Aorta (tissue), 5 donors: ENCODE measurements at places on chromosomes 5 and 9. TPM values are rescaled to one million over a fixed set of nuclear protein-coding genes. Genes with fewer than 3 reads are reported as not detected.

Gene EGFLAM
- 14.4 TPM for total RNA-seq

Gene LPCAT1
- 38.7 TPM for total RNA-seq

Gene CER1
- 0.29 TPM for total RNA-seq

Gene TAF11L5
- not detected for total RNA-seq

Gene IL33
- 68.2 TPM for total RNA-seq

Gene PCDHGA6
- total RNA-seq: 8.8 TPM

- DNase-seq: no peak
These were observed 14.8 kb downstream of the NDST1 start for GRCh38 chr5:150522504-150523414.

DNA sequence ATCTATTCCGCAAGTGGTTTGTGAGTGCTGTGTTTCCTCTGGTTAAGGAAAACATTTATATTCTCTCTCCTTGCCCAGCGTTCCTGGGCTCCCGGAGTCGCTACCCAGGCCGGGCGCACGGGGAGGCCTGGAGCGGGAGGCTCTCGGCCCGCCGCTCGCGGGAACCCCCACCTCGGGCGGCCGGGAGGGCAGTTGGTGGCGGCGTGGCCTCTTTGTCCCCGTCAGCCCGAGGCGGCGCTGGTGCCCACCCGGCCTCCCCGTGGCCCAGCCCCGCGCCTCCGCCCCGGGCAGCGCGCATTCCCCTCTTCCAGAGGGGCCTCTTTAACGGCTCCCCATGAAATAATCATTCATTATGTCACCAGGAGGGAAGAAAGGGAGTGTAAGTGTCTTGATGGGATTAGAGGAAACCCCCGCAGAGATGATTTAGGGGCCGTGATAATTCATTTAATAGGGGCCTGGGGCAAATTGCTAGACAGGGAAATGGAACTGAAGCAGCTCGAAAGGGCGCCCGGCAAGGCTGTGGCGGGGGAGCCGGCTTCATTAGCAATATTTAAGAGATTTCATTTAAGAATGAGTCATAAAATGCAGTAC lies 181.9 kb upstream of the TBCA start:
- DNase-seq: no peak

DNA sequence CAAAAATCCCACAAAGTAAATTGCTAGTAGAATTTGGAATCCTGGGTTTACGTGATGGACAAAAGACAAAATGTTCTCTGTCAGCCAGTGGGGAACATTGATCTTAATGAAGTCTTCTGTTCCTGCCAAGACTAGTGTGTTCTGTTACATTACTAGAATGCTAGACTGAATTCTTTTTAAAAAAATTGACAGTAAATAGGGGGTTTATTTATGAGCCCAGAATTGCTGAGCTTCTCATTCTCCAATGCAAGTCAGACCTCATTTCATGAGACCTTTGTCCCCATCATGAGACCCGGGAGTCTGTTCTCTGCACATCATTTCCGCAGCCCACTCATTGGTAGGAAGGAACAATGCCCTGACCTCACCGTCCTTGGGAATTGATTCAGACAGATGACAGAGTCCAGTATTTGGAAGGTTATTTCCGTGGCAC lies 173.8 kb upstream of the OTULINL start:
- no peak for DNase-seq

DNA sequence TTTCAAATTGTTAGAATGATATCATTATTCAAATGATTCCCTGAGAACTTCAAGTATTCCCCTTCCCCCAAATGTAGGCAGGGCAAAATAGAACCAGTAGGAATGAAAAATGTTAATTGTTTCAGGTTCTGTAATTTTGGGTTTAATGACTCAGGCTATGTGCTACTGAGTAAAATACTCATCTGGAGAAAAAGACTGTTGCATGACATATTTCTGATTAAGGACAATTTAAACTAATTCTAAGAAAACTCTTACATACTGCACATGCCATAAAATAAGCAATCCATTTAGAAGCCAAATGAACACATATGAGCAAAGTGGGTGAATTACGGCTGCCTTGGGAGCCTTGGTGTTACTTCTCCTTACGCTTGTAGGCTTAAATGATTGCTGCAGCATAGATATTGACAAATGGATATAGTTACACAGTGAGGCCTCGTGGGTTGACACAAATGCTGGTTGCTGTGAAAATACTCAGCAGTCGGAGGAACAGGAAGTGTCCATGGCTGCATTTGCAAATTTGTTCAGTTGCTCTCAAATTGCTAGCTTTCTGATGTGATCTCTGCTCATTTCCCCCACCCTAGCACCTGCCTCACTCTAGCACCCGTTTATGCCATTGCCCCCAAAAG lies 174.9 kb upstream of the DMAC1 start:
- DNase-seq: peak; percentile 18

- no peak for DNase-seq
These were observed 50.9 kb upstream of the CEMIP2 start for GRCh38 chr9:71819115-71819739.

DNA sequence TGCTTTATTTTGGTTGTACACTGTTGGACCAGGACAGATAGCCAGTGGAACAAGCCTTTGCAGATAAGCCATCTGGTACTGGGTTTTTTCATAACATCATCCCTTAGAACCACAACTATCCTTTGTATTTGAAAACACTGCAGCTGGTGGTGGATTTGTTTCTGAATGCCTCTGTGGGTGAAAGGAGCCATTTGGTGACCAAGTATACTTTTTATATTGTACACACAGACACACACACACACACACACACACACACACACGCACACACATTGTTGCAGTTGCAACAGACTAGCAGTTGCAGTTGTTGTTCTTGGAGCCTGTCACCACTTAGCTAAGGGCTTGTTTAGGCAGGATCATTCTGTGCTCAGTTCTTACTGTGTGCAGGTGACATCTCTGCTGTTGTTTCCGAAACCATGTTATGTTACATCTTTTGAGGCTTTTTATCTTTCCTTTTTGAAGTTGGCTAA lies 22.9 kb upstream of the CAVIN4 start:
- DNase-seq: no peak

DNA sequence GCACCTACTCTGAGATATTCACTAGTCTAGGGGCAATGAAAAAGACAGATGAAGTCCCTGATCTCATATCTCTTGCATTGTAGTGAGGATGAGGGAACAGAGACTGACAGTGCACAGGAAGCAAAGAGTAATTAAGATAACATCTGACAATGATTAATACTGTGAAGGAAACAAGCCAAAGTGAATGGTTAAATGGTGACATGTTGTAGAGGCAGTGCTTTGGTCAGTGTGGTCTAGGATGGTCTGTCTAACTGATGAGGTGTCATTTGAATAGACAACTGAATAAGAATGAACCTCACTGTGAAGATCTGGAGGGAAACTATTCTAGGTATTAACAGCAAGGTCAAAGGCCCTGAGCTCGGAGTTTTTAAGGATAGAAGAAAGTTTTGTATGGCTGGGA lies 333.3 kb upstream of the GRIA1 start:
- no peak for DNase-seq

DNA sequence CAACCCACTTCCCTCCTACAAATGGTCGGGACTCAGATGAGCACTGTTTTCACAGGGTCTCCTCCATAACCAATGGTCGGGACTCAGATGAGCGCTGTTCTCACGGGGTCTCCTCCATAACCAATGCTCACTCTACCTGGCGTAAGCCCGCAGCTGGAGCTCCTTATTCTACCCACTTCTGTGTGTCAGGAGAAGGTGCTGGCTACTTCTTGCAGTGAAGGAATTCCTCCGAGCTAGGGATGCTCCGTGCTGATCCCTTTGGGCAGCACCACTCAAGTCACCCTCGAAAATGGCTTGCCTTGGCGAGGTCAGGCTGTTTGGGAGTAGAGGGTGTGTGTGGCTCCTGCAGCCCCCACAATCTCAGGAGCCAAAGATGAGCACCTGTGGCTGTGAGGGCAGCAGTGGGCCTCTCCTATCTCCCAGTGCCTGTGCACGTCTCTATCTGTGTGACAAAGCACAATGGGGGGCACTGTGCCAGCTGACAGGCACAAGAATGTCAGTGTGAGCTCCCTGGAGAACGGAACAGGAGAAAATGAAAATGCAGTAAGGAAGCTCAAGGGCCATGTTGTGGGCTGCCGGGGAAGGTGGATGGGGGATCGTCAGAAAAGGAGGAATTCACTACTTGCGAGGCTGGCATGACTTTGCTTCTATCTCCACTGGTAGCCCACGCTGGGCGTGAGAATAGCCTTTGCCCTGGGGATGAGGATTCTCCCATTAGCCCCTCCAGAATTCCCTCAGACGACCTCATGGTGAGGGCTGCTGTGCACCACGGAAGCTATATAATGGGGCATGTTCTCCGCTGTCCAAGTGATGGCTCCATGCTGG lies 3.9 kb upstream of the BTNL9 start:
- no peak for DNase-seq

- no peak for DNase-seq
These were observed 23.3 kb upstream of the UGT3A2 start for GRCh38 chr5:36089989-36090388.

- no peak for DNase-seq
These were observed 65.8 kb upstream of the CHD1 start for GRCh38 chr5:98994611-98995010.

DNA sequence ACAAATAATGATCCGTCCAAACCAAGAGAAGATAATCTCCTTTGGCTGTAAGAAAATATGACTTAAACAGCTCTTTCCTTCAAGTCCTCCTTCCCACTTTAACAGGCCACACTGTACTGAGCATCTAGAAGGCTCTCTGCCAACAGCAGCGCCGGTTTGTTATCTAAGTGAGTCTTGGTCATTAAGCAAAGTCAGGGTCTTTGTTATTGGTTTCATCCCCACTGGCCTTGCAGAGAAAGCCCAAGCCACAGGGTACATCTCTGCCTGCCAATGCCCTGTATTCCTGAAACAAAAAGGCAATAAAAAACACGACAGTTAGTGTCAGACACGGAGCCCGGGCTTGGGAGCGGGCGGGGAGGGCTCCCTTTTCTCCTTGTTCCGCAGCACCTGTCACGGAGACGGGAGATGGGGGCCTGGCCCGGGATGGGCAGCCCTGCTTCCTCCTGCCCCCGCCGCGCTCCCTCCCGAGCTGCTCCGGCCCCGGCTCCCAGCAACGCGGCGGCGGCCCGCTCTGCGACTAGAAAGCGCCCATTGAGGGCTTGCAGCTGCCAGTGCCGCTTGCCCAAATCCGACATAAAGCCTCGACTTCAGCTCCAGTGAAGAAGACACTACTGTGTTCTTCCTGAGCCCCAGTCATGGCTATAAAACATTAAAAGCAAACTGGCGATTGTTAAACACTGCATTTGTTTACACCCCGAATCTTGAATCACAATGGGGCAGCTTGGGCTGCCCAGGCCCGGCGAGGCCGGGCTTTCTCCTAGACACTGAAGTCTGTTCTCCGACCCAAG lies 28.1 kb upstream of the PIK3R1 start:
- DNase-seq: no peak

- DNase-seq: no peak
These were observed 243.9 kb upstream of the ATP10B start for GRCh38 chr5:161095953-161096352.
